Erythroblast (primary cell): ENCODE measurements at places on chromosomes 3 and 15.
A peak's percentile ranks its signal among the peaks of the same experiment; 100 is the strongest.

DNA sequence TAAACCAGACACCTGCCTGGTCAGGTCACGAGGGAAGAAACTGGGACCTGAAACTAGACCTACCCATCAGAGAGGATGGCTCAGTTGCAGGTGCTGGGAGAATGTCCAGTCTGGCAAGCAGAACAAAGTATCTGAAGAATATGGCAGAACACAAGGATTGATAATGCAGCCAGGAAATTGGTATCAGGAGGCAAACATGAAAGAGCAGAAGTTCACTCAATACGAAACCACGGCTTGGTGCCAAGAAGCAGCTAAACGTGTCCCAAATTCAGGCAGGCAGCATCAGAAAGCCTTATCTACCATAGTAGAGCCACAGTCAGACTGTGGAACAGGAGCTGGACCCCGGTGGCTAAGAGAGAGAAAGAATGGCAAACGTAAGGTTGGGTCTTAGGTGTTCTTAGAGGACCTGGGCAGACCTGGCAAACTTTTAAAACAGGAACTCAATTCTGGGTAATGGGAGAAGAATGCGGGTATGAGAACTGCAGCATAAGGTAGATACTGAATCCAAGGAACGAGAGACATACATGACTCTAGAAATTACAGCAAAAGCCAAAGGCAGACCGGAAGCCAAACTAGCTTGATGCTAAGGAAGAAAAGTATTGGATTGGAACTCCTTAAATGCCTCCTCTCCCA is 169.0 kb upstream of the NECTIN3 start:
- DNase-seq: no peak

DNA sequence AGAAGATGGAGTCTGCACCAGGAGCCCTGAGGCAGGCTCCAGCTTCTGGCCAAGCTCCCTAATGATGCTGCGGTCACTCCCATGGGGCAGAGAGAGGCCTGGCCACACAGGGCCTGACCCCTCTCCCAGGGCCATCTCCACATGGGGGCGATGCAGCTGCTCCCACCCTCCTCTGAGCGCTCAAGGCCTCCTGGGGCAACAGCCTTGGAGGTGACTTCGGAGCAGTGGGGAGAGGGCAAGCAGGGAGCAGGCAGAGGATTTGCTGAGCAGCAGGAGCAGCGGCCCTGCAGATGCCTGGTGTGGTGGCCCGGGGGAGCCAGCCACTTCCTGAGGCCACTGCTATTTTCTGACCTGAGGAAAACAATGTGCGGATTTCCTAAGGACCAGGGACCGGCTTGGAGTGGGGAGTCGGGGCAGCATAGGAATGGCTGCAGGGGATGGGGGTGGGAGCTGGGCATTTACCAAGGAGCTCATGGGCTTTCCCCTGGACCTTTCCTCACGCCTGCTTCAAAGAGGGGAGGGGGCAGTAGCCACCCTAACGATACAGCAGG is 81.6 kb upstream of the RPL32 start:
- no peak for DNase-seq

- no peak for DNase-seq
These were observed 413.9 kb downstream of the RBMS3 start for GRCh38 chr3:29694783-29695182.

- DNase-seq: peak; percentile 8
These were observed 48.4 kb upstream of the IP6K2 start for GRCh38 chr3:48765376-48765775.

- peak; percentile 63 for DNase-seq
These were observed 426 bp downstream of the CBLB start for GRCh38 chr3:105868431-105868741.

- no peak for DNase-seq
These were observed 335.3 kb upstream of the NECTIN3 start for GRCh38 chr3:110736332-110736731.

DNA sequence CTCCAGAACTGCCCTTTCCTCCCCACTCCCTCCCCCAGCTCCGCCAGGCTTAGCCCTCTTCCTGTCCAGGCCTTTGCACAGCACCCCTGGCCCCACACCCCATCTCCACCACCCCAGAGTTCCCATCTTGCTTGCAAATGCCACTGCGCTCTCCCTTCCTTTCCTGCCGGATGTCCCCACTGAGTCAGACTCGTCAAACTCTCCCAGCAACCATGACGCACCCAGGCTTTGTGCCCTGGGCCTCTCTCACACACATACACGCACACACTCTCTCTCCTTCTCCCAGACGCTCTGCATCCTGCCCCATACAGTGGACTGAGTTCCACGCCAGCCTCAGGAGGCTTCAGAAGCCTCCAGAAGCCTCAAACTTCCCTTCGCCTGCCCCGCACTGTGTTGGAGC is 2.8 kb upstream of the CCDC9B start:
- no peak for DNase-seq

- no peak for DNase-seq
These were observed 26.4 kb upstream of the HGD start for GRCh38 chr3:120708408-120708807.

DNA sequence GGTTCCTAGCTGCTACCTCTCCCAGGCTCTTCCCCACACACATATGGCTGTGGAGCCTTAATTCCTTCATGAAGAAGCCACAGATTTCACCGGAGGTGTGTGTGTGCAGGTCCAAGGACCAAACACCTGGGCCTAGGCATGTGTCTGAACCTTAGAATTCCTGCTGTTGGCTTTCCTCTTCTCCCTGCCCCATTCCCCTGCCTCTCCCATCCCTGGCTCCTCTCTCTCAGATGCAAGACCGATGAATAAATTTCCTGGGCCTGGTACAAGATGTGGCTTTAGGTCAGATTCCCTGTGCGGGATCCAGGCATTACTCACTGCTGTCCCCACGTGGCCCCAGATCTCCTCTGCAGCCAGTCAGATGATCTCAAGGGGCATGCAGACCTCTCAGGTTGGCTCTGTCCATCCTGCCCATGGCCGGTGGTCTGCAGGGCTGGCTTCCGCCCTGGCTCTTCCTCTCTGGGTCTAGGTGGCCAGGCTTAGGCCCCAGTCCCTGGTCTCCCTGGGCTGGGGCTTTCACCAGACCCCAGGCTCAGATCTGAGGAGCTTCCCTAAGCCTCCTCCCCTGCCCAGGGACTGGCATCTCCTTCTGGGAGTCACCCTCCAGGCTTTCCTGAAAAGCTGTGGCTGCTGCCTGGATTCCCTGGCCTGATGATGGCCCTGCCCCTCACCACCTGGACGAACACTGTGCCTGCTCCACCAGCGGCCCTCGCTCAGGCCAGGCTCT is 20.5 kb downstream of the CCR9 start:
- peak; percentile 22 for DNase-seq

GRCh38 chr3:112739252-112739965 is 98.5 kb upstream of the CCDC80 start:
- no peak for DNase-seq

DNA sequence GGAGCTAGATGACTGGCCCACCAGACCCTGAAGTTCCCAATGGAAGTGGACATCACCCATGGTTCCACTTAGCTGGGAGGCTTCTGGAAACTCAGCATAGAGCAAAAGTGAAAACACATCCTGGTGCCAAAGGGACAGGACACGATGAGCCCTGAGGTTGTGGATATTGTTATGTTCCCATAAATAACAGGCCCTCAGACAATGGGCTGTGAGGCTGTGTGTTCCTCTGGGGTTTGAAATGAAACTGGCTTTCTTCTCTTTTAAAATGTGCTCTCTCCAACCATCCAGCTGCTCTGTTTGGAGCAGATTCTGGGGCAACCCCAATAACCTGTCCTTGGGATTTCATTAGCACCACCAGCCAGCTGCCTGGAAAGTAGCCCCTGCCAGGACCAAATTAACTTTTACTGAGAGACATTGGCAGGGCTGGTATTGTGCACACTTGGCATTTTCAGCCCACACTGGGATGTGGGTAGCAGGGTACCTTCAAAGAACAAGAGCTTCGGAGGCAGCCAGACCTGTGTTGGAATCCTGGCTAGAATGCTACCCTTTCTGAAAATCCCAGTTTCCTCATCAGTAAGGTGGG is 97.5 kb downstream of the DNAJB8 start:
- DNase-seq: no peak

DNA sequence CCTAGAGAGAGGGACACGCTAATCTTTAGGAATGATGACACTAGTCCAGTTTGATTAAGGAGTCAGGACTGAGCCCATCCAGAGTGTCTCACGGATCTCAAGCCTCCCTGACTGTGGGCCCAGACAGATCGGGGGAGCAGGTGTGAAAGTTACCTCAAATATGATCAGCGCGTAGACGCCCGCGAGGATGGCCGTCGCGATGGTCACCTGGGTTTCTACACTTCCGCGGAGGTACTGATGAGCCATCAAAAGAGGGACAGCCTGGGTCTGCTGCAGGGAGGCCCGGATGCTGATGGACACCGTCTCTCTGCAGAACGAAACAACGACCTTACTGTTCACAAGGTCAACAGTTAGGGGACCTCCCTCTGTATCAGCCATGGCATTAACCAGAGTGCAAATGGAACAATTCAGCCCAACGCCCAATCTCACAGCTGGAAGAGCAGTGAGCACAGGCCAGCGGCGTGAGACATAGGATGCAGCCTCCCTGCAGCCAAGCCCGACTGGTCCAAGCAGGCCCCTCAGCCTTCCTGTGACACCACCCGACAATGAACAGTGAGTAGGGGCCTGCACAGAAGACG is 84.4 kb downstream of the OCA2 start:
- no peak for DNase-seq

DNA sequence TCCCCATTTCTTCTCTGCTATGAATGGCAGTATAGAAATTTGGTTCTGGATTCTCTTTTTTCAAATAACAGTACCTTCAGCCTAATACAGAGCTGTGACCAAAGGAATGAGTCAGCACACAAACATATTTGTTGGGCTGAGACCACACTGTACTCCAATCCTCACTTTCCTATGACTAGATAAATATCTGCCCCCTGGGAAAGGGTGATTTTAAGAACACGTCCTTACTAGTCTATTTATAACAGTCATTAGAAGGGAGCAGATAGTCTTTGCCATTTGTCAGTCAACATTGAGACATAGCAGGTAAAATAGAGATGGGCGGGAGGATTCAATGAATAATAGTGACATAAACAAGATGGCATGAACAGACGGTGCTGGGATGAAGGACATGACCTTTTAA is 461.3 kb downstream of the MCTP2 start:
- no peak for DNase-seq

DNA sequence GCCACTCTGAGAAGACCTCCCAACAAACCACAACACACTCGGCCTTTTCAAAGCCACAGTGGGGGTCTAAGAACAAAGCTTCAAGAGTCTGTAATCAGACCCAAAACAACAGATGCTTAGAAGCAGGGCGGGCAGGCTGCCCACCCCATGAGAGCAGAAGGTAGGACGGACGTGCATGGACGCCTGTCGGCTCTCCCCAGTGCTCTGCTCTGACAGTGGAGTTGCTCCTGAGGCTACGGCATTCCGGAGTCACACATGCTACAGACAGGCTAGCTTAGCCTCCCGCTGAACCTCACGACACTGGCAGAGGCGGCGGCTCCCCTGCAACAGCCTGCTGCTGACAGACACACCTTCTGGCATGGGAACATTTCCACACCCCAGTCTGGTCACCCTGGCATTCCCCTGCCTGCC is 33.5 kb downstream of the SLCO2A1 start:
- DNase-seq: no peak

- no peak for DNase-seq
These were observed 34.7 kb upstream of the BDH1 start for GRCh38 chr3:197590313-197590962.

GRCh38 chr3:134179508-134179907 is 71.2 kb downstream of the RYK start:
- DNase-seq: no peak

DNA sequence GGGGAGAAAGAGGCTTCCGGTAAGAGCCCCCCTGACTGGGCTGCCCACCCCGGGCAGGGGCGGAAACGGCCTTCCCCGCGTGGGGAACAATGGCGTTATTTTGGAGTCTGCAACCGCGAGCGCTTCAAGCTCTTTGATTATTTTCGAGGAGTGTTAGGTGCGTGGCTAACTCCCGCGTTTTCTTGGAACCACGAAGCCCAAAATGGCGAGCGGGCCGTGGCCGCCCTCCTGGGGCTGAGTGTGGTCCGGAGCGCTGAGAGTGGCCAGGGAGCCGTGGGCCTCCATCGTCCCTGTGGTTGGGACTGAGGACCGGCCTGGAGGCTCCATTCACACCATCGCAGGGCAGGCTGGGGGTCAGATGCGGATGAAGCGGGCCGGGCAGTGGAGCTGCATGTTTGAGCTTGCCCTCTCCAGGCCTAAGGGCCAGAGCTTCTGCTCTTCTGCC is 44.6 kb upstream of the POLG start:
- no peak for DNase-seq

GRCh38 chr3:194950906-194951628 is 265.4 kb downstream of the FAM43A start:
- DNase-seq: no peak

GRCh38 chr15:62262305-62262941 is 97.3 kb upstream of the C2CD4B start:
- DNase-seq: no peak

DNA sequence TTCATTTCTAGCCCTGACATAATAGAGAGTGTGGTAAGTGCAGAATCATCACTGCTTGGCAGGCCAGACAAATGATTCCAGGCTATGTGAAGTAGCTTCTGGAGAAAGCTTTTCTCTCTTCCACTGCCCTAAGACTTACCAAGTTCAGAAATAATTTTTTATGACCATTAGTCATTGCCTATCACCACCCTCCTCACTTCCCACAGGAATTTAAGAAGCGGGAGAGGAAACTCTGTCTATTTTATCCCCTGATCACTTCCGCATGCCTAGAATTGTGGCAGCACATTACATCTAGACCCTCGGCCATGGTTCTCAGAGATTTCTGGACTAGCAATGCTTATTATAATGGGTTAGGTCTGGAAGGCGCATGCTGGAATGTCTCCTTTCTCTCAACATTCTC is 397.8 kb upstream of the NR2F2 start:
- DNase-seq: no peak

DNA sequence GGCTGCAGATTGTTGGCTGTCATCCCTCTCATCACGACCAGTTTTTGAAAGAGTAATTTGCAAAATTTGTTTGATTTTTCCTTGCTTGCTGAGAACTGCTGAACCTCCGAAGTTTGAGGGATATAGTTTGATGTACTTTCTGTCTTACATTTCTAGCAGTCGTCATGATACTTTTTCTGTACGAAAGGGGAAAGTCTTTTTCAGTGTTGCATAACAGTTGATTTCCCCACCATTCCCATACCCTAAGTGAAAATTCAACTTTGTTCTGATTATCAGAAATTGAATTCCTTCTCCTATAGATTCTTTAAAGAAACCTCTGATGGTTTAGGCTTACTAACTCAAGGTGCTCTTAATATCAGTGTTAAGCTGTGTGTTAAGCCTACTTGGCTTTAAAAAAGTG is 1.6 kb downstream of the PDE8A start:
- DNase-seq: no peak

DNA sequence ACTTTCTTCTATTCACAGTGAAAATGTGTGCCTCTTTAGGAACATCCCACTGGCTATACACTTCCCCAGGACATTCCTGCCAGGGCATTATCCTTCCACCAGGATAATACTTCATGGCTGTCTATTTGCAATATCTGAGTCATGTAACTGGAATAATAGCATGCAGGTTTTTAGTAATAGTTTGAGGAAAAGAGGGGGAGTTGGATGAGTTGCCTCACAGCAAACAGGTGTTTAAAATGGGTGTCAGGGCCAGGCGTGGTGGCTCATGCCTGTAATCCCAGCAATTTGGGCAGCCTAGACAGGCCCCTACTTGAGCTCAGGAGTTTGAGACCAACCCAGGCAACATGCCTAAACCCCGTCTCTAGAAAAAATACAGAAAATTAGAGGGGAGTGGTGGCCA is 585.9 kb downstream of the DIPK2A start:
- no peak for DNase-seq
